Retinal pigment epithelial cell (primary cell): ENCODE measurements at places on chromosomes 1 and 21.

- no peak for DNase-seq
Measured at GRCh38 chr1:207470927-207471326, 16.8 kb downstream of the CR2 start.

DNA sequence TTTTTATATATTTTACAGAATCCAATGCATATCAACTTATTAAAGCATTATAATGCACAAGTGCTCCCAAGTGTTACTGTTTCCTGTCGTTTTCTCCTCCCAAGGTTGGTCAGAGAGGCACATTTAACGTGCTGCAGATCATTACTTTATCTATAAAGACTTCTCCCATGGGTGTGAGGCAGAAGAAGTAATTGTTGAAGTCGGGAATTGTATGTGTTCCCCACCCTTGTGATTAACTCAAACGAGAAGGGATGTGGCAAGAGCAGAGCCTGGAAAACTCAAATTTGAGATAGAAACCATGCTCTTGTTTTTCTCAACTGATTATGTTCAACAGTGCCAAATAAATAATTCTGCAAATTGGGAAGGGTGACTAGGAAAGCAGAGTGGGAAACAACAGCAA lies 412.5 kb upstream of the ADAMTS5 start:
- DNase-seq: no peak

- DNase-seq: no peak
Measured at GRCh38 chr21:38787461-38788274, 18.1 kb upstream of the ETS2 start.

GRCh38 chr1:39409055-39409816 lies 82.2 kb upstream of the BMP8A start:
- no peak for DNase-seq

GRCh38 chr1:147541672-147542568 lies 619 bp downstream of the BCL9 start:
- no peak for DNase-seq

GRCh38 chr1:202752774-202753173 lies 42.5 kb upstream of the SYT2 start:
- DNase-seq: peak; percentile 94

DNA sequence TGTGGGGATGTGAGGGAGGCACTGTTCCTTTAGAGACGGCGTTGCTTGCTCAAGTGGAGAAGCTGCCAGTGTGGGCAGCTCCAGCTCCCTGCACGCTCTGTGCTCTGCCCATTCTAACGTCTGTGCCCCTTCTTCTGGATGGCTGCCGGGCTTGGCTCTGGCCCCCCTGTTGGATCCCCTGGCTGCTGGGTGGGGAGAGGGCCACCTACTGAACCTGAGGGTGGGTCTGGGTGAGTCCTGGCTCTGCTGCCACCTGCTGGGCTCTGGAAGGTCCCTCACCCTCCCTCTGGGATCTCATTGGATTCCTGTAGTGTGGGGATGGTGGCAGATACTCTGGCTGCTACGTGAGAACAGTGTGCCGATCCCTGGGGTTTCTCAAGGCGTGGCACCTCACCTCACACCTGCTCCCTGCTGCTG lies 5.0 kb downstream of the PFKL start:
- no peak for DNase-seq

- DNase-seq: no peak
Measured at GRCh38 chr1:168373869-168374268, 93.2 kb downstream of the TBX19 start.

DNA sequence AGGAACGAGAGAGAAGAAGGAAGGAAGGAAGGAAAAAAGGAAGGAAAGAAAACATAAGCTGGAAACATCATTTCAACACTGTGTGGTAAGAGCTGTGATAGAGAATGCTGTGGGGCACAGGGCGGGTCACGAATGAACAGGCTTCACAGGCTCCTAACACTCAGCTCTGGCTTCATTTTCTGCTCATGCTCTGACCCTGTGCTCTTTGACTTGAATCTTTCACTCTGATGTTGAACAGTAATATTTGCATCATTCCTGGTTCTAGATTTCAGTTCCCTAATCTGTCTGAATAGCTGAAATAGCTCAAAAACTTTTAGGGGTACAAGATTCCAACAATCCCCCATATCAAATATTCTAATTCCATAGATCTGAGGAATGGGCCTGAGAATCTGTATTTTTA lies 207.3 kb downstream of the LHX8 start:
- DNase-seq: no peak

DNA sequence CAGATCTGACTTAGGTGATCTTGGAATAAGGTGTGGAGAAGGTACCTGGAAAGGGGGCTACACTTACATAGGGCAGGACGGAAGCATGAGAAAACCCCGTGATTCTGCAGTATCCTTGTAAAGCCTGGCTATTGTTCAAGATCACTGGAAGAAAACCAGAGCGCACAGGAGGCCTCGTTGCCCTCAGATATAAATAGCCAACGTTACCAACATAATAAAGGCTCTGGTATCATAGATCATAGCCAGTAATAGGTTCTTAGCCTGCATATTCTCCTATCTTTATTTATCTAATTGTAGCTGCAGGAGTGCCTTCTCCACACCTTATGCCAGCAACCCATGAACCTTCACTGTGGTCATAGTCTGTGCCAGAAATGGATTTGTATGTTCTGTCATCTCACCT lies 35.9 kb upstream of the MPZL1 start:
- DNase-seq: no peak

- no peak for DNase-seq
Measured at GRCh38 chr1:193338194-193338593, 151.8 kb upstream of the B3GALT2 start.

- DNase-seq: no peak
Measured at GRCh38 chr1:82455342-82455741, 654.6 kb downstream of the ADGRL2 start.

DNA sequence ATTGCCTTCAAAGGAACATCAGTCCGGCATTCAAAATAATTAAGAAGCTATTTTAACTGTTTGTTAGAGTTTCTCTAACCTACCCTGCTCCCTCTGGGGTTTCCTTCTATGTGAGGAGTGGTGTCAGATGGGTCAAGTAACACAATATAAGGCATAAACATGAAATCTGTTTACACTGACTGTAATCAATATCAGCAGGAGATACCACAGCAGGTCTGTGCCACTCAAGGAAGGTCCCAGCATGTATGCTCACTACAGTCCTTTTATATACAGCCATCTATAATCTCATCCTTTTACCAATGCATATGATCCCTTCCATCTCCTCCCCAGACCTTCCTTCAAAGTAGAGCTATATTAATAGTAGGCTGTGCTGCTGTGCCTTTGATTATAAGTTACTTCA lies 25.4 kb downstream of the EEIG2 start:
- DNase-seq: no peak

GRCh38 chr1:222754366-222755139 lies 17.6 kb downstream of the FAM177B start:
- peak; percentile 23 for DNase-seq

DNA sequence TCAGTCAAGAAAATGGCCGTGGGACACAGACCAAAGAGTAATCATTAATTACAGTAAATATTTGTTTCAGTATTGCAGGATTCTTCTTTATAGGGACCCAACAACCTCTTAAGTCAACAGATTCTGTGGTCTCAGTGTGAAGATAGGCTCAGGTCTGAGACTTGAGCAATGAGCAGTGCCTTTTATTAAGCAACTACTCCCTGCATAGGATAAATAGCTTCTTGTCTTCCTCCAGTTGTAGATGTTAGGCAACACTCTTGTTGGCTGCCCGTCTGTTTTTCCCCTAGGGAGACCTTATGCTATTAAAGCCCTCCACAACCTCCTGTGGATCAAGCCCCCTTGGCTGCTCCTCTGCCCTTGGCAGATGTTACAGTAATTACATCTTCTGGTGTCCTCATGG lies 1.8 kb upstream of the OMA1 start:
- DNase-seq: no peak

GRCh38 chr1:200224315-200224714 lies 185.5 kb downstream of the ZNF281 start:
- no peak for DNase-seq

DNA sequence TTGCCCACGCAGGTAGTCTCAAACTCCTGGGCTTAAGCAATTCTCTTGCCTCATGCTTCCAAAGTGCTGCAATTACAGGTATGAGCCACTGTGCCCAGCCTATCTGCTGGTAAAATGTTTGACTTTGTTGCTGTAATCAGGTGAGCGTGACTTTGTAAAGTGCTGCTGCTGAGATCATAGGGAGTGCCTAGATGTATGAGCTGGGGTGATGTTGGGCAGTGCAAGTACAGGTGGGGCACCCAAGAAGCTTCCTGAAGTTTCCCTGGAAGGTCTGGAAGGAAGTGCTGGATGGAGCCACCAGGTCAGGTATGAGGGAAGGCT lies 43.1 kb downstream of the KIF21B start:
- no peak for DNase-seq

GRCh38 chr1:91697416-91697815 lies 188.5 kb downstream of the TGFBR3 start:
- DNase-seq: no peak

DNA sequence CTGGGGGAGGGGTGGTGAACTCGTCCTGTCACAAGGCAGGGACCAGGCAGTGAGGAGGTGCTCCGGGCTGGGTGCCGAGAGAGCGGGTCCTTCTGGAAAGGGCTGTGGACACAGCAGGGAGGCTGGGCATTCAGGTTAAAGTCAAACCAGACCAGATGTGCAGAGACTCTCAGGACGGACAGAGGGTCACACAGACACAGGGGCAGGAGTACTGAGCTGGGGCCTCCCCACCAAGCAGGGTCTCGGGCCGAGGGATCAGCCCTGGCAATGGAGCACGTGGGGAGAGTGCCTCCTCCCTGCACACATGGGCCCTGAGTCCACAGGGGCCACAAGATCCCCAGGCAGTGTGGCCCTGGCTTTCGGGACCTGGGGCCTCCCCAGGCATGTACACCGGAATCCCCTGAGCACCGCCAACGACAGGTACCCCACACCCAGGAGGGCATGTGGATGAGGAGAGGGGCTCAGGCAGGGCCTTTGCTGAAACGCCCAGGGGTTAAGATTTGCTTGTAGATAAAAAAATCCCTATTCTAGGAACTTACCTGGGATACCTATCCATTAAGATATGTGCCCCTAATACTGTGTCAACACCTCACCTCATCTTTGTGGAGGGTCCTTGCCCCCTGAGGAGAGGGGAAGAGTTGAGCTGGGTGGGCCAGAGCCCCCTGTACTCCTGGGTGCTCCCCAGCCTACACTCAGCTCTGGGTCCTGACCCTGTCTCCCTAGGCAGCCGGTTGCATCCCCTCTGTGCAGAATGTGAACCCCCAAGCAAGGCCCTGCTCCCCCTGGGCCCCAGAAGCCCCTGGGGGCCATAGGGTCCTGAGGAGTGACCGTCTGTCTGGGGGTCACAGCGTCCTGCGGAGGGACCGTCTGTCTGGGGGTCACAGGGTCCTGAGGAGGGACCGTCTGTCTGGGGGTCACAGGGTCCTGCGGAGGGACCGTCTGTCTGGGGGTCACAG lies 46.9 kb upstream of the ADARB1 start:
- no peak for DNase-seq

GRCh38 chr1:29310616-29311180 lies 74.4 kb downstream of the PTPRU start:
- DNase-seq: no peak

DNA sequence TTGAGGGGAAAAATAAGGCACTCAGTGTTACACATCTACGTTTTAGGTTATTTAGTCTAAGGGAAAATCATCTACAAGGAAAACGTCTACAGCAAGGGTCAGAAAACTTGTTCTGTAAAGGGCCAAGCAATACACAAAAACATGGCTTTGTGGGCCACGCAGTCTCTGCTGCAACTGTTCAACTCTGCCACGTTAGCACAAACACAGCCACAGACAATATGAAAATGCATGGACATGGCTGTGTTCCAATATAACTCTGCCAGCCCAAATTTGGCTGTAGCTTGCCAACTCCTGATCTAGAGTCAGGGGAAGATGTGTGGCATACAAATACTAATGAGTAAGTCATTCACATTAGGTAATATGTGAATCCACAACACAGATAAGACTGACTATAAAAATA lies 40.7 kb downstream of the COA6 start:
- no peak for DNase-seq

- peak; percentile 73 for DNase-seq
Measured at GRCh38 chr1:6603238-6603914, 707 bp upstream of the KLHL21 start.

GRCh38 chr1:62720946-62721554 lies 32.9 kb upstream of the DOCK7 start:
- DNase-seq: no peak

DNA sequence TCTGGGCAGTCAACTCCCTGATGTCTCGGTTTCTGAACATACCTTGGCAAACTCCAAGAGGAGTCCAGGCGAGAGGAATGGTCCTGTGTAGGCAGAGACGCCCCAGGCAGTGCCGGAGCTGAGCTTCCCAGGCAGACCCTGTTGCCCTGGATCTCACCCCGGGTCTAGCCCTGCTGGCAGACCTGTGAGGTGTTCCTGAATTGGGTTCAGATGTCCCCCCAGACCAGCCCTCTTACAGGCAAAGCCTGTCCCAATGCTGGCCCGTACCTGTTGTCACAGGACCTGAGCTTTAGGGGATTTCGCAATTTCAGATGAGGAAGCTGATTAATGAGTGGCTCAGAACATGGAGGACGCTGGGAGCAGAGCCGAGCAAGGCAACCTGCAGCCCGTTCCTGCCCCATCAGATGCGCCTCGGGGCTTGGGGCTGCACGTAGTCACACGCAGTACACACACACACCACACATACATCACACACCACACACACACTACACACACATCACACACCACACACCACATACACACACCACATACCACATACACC lies 38.5 kb upstream of the PDE9A start:
- no peak for DNase-seq

DNA sequence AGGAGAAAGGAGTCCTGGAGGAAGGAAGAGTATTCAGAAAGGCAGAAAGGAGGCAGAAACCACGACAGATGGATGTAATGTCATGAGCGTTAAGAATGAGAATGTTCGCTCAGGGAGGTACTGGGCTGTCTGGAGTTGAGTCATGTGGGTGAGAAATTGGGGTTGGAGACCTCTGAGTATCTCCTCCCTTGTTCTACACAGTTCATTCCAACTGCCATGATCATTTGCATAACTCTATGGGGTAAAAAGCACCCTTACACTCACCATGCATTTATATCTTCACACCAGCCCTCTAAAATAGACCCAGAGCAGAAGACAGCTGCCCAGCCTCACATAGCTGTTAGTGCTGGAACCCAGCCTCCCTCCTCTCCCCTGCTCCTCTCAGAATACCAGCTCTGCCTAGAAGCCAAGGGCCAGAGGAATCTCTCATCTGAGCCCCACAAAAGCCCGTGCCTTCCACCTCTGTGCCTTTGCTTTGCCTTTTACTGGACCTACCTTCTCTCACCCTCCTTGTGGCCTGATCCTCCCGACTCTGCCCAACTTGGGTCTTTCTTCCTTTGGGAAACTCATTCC lies 85.2 kb downstream of the BEND5 start:
- no peak for DNase-seq

GRCh38 chr1:100881687-100882086 lies 13.0 kb downstream of the EXTL2 start:
- no peak for DNase-seq
